Naive thymus-derived CD4-positive, alpha-beta T cell (primary cell): ENCODE measurements at places on chromosomes 16 and 17.

GRCh38 chr17:74807441-74807840 lies 31.3 kb upstream of the NAT9 start:
- H3K4me1 ChIP-seq: no peaks in the 10 kb centered on the region
- no peaks in the 10 kb centered on the region for H3K36me3 ChIP-seq
- no peak overlapping the region for H3K4me3 ChIP-seq
- no peak for DNase-seq
- H3K27me3 ChIP-seq: no peaks in the 10 kb centered on the region

DNA sequence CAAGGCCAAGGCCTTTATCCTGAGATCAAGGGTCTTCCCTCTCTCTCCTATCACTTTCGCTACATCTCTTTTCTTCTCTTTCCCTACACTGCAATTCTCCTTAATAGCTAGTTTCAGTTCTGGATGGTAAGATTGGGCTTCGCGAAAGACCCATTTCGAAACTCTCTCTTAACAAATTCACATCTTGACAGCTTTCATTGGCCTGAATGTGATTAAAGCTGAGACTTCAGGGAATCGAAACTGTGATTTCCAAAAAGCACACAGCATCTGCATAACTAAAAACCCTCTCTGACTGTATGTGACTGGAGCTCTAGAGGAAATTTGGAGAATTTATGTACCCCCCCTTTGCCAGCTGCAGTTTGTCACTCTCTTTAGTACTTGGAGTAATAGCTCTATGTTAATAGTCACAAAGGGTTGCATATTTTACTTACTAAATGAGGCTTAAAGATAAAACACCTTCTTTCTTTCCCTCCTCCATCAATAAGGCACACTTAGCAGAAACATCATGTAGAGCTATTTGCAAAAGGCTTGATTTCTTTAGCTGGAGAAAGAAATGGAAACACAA lies 105.3 kb upstream of the FAM20A start:
- no peaks in the 10 kb centered on the region for H3K4me1 ChIP-seq
- H3K27me3 ChIP-seq: no peaks in the 10 kb centered on the region
- no peak overlapping the region for H3K4me3 ChIP-seq
- H3K27ac ChIP-seq: no peak overlapping the region
- no peak for DNase-seq

DNA sequence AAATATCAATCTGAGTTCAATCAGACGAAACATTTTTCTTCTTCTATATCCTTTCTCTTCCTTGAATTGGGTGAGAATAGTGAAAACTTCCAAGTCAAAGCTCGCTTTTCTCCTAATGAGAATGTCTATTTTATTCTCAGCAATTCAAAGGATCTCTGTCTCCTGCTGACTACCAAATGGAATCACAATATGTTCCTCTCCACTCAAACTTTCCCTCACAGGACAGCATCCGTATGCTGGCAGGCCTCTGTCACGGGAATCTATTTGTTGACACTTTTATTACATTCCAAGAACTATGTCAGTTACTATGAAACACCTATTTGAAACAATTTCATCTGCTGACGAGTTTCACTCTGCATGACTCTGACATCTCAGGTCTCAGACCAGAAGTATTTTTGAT lies 1196.6 kb downstream of the CDH11 start:
- no peak for DNase-seq
- H3K27ac ChIP-seq: no peak overlapping the region
- H3K36me3 ChIP-seq: no peaks in the 10 kb centered on the region
- no peaks in the 10 kb centered on the region for H3K27me3 ChIP-seq

DNA sequence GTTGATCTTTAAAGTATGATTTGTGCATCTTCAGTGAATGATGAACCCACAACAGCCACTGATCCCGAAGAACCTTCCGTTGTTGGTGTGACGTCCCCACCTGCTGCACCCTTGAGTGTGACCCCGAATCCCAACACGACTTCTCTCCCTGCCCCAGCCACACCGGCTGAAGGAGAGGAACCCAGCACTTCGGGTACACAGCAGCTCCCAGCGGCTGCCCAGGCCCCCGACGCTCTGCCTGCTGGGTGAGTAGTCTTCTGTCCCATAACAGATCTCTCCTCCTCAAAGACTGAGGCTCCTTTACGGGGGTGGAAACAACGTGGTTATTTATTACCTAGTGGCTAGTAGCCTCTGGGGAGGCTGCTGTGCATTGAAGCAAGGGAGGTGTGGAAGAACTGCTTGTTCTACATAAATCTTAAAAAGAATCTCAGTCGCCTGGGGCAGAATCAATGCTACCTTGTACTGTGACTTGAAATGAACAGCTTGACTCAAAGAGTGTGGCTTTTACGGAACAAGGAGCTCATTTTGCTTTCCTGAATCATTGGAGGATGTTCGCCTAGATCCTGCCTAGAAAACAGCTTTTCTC lies 63.0 kb upstream of the CLEC18A start:
- no peak for DNase-seq
- H3K36me3 ChIP-seq: peaks cover 12% of the 10 kb centered on the region
- H3K27me3 ChIP-seq: no peaks in the 10 kb centered on the region
- H3K27ac ChIP-seq: no peak overlapping the region
- H3K4me3 ChIP-seq: no peak overlapping the region
- no peaks in the 10 kb centered on the region for H3K4me1 ChIP-seq
